ENCODE measurements at places on chromosomes 7 and 10. TPM values are rescaled to one million over a fixed set of nuclear protein-coding genes. Genes with fewer than 3 reads are reported as not detected.

SMKR1 gene
- not detected for total RNA-seq

DNA sequence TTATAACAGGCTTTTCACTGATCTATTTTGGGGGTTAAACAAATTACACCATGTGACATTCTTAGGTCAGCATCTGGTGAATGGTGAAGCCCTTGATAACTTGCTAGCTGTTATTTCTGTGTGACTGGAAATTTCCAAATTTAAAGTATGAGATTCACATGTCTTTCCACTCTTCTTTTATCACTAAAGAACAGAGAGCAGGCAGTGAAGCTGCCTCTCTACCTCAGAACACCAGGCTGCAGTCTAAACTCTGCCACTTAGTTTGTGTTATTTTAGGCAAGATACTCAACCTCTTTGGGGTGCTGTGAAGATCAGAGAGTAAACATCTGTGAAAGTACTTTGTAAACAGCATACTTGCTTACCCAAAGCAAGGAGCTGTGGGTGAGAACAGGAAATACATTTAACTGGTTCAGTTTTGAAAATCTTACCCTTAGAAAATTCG, 15.5 kb upstream of the SP4 start:
- H3K27me3 ChIP-seq: peaks cover 28% of the 10 kb centered on the region
- H3K36me3 ChIP-seq: no peaks in the 10 kb centered on the region
- no peak overlapping the region for H3K4me3 ChIP-seq
- no peak overlapping the region for H3K27ac ChIP-seq
- no peak for DNase-seq

DNA sequence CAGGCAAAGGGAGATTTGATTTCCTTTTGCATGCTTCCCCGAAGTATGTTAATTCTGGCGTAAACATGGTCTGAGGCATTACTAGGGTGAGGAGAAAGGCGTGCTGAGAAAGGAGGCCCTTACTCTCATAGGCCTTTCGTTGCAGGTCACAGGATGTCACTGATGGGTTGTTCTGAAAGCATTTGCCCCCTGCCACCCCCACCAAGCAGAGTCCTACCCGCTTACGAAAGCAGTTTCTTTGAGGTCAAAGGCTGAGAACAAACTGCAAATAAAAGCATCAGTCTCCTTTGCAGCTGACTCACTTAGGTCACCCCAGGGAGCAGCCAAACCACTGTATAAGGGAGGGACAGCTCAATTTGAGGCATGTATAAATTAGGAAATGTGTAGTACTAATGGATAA, 57.1 kb downstream of the BPGM start:
- H3K36me3 ChIP-seq: no peaks in the 10 kb centered on the region
- peaks cover 43% of the 10 kb centered on the region for H3K4me1 ChIP-seq
- no peaks in the 10 kb centered on the region for H3K27me3 ChIP-seq

- DNase-seq: no peak
- H3K27me3 ChIP-seq: no peaks in the 10 kb centered on the region
- H3K4me1 ChIP-seq: no peaks in the 10 kb centered on the region
- no peak overlapping the region for H3K27ac ChIP-seq
- no peak overlapping the region for H3K4me3 ChIP-seq
Observed at GRCh38 chr7:136492366-136492765, 376.1 kb upstream of the CHRM2 start.

DNA sequence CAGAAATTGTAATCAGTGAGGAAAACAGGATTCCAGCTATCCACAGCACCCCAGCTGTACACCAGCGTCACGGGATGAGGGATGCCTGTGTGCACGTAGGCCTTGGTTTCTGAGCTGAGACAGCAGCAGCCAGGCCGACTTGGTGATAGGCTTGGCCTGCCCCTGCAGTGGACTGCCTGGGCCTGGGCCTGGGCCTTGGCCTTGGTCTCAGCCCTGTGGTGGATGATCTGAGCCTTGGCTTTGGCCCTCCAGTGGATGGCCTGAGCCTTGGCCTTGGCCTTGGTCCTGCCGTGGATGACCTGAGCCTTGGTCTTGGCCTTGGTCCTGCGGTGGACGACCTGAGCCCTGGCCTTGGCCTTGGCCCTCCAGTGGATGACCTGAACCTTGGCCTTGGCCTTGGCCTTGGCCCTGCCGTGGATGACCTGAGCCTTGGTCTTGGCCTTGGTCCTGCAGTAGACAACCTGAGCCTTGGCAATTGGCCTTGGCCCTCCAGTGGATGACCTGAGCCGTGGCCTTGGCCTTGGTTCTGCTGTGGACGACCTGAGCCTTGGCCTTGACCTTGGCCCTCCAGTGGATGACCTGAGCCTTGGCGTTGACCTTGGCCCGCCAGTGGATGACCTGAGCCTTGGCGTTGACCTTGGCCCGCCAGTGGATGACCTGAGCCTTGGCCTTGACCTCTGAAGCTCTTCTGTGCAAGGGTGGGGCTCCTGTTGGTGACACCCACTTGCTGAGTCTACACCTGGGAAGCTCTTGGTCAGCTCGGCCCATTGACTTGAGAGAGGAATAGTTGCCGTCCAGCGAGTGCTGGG, 93.8 kb downstream of the CUX1 start:
- H3K36me3 ChIP-seq: peaks cover 4% of the 10 kb centered on the region
- peaks cover 21% of the 10 kb centered on the region for H3K4me1 ChIP-seq
- no peak for DNase-seq
- H3K27ac ChIP-seq: no peak overlapping the region

DNA sequence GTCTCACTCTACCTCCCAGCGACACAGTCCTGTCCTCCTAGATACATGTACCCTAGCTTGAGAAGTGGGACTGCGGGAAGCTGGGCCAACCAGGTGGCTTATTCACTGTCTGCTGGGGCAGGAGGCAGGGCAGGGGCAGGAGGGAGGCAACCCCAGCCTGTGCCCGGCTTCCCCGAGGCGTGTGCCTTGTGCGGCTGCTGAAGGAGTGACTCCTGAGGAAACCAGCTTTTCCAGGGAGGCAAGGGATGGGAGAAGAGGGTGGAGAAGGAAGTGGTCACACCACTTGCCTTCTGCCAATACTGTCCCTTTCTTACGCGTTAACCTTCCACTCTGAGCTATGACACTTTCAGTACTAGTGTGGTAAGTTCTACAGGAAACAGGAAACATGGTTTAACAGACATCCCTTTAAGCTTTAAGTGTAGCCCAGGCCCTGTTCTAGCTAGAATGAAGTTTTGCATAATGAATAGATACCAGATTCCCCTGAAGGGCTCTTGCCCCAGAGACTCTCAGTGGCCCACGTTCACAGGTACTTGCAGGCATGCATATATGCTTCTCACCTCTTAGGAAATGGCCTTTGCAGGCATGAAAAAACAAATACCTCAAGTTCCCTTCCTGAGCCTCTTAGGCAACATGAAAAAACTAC, 40.6 kb downstream of the SYPL1 start:
- no peak for DNase-seq
- peaks cover 32% of the 10 kb centered on the region for H3K4me1 ChIP-seq
- peak overlapping the region; percentile 90 for H3K27ac ChIP-seq

- no peak overlapping the region for H3K27ac ChIP-seq
- peaks cover 15% of the 10 kb centered on the region for H3K36me3 ChIP-seq
- DNase-seq: no peak
- H3K4me1 ChIP-seq: peaks cover 4% of the 10 kb centered on the region
- H3K4me3 ChIP-seq: no peak overlapping the region
- no peaks in the 10 kb centered on the region for H3K27me3 ChIP-seq
Observed at GRCh38 chr10:12665501-12665900, 316.2 kb downstream of the CAMK1D start.

DNA sequence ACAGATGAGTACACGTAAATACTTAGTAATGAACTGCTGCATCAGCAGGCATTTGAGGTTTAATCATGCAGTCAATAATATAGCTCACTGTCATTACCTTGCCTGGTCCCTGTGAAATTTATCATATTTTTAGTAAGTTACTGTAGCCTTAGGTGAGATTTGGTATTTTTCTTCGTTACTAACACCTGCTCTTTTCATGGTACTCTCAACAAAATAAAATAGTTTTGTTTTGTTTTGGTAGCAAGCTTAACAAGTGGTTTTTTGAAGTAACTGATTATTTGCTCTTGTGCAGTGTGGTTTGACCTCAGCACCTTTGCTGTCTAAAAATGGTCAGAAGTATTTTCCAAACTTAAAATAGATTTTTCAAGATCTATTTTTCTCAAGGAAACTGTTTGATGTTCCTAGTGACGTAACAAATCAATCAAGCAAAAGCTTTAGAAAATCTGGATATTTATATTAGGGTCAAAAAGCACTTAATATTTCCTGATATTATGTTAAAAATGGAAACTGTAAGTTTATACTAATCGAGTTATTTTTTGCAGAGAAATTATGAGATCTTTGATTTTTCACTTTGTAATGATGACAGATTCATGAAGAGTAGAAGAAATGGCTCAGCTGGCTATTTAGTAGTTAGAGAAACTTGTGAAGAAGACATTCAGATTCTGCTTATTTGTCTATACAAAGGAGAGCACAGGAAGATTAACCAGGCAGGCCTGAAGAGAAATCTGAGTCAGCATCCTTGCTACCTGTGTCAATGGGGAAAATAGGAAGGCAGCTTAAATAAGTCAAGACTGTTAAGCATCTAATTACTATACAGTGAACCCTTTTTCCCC, 21.0 kb upstream of the RPA3 start:
- peaks cover 19% of the 10 kb centered on the region for H3K4me1 ChIP-seq
- H3K27me3 ChIP-seq: no peaks in the 10 kb centered on the region
- H3K36me3 ChIP-seq: no peaks in the 10 kb centered on the region
- no peak for DNase-seq

- peaks cover 4% of the 10 kb centered on the region for H3K27me3 ChIP-seq
- peak overlapping the region; percentile 94 for H3K4me3 ChIP-seq
- DNase-seq: no peak
- peaks cover 13% of the 10 kb centered on the region for H3K36me3 ChIP-seq
- H3K4me1 ChIP-seq: peaks cover 46% of the 10 kb centered on the region
Observed at GRCh38 chr10:21518641-21519396, 6.7 kb downstream of the SKIDA1 start.

GRCh38 chr10:63866075-63866746, 345.0 kb downstream of the REEP3 start:
- H3K4me1 ChIP-seq: peaks cover 3% of the 10 kb centered on the region
- no peaks in the 10 kb centered on the region for H3K36me3 ChIP-seq
- peak; percentile 79 for DNase-seq

DNA sequence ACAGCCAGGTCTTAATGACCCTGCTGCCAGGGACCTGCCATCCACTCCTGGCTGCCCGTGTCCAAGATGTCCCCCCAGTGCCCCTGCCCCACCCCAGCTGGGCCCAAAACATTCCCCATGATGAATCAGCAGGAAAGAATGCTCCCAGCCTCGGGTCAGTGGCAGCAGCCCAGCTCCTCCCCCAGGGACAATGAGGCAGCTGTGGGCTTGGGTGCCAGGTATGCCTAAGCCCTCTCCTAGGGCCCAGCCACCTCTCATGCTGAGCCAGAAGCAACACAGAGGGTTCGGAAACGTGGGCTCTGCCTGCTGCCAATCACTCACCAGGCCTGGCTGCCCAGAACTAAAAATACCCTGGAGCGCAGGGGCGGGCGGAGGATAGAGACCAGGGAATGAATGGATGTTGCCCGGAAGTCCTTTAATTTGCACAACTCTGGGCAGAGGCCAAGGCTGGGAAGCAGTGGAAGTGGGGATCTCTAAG, 1.5 kb upstream of the LOXL4 start:
- peaks cover 68% of the 10 kb centered on the region for H3K27me3 ChIP-seq
- peak overlapping the region; percentile 48 for H3K27ac ChIP-seq

DNA sequence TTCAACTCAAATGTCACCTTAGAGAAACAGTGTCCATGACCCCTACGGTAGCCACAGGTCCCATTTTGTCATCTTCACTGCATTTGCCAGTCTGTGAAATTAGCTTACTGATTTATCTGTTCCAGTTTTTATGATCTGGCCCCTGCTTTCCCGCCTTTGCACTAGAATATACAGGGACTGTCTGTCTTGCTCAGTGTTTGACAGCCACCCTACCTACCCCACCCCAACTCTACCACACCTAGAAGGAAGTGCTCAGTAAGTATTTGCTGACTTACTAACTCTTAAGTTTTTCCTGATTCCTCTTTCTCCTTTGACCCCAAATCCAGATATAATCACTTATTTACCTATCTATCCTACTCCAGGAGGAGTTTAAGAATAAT, 49.5 kb downstream of the CREB3L2 start:
- H3K27ac ChIP-seq: peak overlapping the region; percentile 97
- H3K27me3 ChIP-seq: no peaks in the 10 kb centered on the region
- peaks cover 14% of the 10 kb centered on the region for H3K36me3 ChIP-seq
- H3K4me3 ChIP-seq: peak overlapping the region; percentile 78

GRCh38 chr10:94092848-94093247, 99.1 kb downstream of the PLCE1 start:
- H3K27me3 ChIP-seq: peaks cover 3% of the 10 kb centered on the region
- H3K4me3 ChIP-seq: no peak overlapping the region
- H3K27ac ChIP-seq: no peak overlapping the region
- no peak for DNase-seq
- H3K36me3 ChIP-seq: no peaks in the 10 kb centered on the region

DNA sequence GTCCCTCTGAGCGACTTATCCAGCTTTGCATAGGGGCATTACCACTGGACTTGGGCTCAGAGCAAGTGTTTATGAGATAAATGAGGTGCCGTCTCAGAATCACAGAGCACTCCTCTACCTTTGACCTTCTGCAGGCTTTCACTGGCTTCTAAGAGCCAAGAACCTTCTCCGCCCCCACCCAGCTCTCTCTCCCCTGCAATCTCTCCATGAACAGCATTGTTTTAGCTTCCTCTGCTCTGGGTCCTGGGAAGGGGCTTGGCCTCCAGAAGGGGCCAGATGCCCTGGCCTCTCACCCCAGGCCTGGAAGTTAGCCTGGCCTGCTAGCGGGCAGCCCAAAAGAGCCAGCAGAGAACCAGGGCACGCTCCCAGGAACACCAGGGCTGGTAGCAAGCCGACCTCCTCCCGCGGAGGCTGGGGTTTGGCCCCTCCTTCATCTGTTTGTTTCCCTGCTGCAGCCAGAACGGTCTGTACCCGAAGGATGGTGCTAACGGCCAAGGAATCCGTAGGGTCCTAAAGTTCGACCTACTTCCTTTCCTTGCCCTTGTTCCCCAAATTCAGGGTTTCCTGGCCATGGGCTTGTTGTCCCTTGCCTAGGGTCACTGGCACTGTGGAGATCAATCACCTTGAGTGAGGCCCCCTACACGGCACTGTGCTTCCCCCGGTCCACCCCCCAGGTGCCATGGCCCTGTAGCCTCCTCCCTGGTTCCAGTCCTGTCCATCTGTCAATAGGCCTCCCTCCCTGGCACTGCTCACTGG, 18.7 kb upstream of the DDIT4 start:
- peaks cover 51% of the 10 kb centered on the region for H3K4me1 ChIP-seq
- H3K27ac ChIP-seq: peak overlapping the region; percentile 90
- H3K4me3 ChIP-seq: peak overlapping the region; percentile 76
- H3K36me3 ChIP-seq: no peaks in the 10 kb centered on the region
- no peaks in the 10 kb centered on the region for H3K27me3 ChIP-seq
- DNase-seq: no peak

GRCh38 chr7:98284335-98285036, 3.0 kb downstream of the BRI3 start:
- DNase-seq: no peak
- H3K4me3 ChIP-seq: peak overlapping the region; percentile 85
- peak overlapping the region; percentile 88 for H3K27ac ChIP-seq
- H3K36me3 ChIP-seq: no peaks in the 10 kb centered on the region
- no peaks in the 10 kb centered on the region for H3K27me3 ChIP-seq

Measured in type B pancreatic cell (in vitro differentiated cells).